Activated effector memory CD4-positive, alpha-beta T cell treated with anti-CD3 and anti-CD28 coated beads, Interleukin-2, amount 50 U/mL, for 16 hours (primary cell): ENCODE measurements at places on chromosomes 12 and 14.

- DNase-seq: peak; percentile 28
These were observed 33.6 kb upstream of the BDKRB2 start for GRCh38 chr14:96170961-96171592.

- DNase-seq: no peak
These were observed 75.8 kb upstream of the RIN3 start for GRCh38 chr14:92437729-92438285.

DNA sequence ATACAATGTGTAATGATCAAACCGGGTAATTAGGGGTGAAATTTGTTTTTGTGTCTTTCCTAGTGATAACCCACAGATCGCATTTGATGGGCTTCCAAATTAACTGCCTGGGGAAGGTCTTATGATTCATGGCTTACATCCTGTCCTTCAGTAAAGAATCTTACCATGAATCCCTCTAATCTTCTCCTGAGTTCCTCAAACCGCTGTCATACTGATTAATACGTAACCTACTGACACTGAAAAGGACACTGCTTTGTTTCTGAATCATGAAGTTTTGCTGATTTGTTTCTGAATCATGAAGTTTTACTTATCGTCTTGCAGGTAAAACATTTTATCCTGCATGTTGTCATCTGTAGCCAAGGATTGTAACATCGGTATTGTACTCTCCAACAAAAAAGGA lies 52.0 kb upstream of the CRY1 start:
- DNase-seq: no peak

- no peak for DNase-seq
These were observed 105.5 kb downstream of the GXYLT1 start for GRCh38 chr12:42039176-42039575.

DNA sequence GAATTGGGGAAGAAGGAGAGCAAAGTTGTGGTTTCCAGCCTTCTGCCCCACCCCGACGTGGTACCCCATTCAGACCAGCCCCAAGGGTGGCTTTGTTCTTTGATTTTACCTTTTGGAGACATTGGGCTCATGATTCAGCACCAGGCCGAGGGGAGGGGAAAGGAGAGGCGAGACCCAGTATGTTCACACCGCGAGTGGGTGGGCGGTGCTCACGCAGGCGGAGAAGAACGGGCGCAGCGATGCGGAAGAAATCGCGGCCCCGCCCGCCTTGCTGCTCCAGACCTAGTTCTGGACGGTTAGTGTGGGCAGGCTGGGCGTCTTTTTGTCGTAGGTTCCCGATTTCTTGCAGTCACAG lies 963 bp downstream of the ATL1 start:
- peak; percentile 84 for DNase-seq

DNA sequence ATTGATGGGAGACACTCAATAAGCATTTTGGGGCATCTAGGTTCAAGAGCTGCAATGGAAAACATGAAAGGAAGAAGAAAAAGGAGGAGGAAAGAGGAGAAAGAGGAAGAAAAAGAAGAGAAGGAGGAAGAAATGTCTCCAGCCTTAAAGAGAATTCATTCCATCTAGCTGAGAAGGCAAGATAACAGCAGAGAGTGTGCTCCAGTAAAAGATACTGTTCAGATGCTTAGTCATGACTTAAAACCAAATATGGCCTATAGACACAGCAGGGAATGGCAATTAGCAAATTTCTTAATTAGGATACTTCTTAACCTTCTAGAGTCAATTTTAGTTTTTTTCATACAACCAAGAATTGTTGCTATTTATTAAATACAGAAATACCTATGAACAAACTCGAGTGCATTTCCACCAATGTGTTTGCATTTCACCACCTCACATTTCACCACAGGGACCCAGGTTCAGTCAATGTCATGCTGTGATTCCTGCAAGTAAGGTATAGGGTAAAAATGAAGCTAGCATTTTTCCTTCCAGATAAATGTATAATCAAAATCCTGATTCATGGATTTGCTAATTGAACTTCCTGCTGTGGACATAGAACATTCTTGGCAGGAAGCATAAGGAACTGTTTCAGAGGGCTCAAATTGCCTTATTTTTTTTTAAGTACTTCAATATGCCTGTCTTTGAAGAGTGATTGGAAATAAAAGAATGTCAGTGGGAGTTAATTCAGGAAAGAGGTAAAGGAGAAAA lies 177.8 kb downstream of the RPS29 start:
- DNase-seq: no peak

DNA sequence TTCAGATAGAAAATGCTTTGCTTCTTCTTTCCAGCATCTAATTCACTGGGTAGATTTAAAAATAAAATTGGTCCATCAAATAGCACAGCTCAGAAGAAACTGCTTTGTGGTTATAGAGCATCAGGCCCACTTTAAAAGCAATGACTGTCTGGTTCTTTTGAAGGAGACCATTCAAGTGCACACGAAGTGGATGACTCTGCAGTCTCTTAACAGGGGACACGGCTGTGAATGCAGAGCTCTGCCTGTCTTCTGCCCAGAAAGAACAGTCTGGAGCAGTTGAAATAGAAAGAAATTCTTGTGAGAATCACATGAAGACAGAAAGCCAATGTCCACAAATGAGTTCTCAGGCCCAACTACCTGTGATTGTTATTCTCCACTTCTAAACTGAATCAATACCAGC lies 138.7 kb upstream of the PLEKHA5 start:
- no peak for DNase-seq

- no peak for DNase-seq
These were observed 107.3 kb downstream of the CACNA1C start for GRCh38 chr12:2160043-2160442.

- no peak for DNase-seq
These were observed 42.2 kb upstream of the FBXO33 start for GRCh38 chr14:39474416-39474911.

- no peak for DNase-seq
These were observed 154.0 kb upstream of the DIO3 start for GRCh38 chr14:101407328-101407727.

DNA sequence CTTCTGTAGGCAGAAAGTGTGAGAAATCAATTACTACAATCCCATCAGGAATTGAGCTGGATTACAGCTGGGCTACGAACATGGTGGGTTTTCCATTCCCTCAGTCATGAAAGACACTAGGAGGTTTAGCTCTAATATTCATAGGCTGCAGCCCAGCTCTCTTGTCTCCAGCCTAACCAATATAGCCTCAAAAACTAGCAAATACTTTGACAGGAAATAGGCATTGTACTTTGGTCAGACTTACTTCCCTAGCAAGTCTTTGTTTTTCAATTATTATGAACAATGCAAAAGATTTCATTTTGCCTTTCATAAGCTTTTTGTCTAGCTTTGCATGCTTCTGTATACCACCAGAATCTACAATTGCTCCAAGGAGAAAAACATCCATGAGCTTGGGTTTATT lies 296.2 kb downstream of the GPHN start:
- DNase-seq: no peak

GRCh38 chr14:24699052-24699451 lies 65.1 kb upstream of the GZMB start:
- DNase-seq: no peak

DNA sequence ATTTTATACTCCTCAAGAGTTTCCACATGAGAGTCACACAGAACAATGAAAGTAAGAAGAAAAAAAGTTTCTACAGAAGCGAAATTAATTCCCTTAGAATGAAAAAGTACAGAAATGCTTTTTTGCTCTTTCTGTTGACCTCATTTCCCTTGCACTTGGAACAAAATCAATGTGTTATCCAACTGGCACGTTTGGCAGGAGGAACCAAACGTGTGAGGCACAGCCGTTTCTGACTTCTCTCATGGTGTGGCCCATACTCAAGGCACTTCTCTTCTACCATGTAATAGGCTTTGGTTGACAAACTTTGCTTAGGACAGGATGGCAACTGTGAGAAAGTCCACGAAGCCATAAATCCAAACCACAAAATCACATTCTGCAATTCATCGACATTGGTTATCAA lies 297.0 kb downstream of the FUT8 start:
- no peak for DNase-seq

DNA sequence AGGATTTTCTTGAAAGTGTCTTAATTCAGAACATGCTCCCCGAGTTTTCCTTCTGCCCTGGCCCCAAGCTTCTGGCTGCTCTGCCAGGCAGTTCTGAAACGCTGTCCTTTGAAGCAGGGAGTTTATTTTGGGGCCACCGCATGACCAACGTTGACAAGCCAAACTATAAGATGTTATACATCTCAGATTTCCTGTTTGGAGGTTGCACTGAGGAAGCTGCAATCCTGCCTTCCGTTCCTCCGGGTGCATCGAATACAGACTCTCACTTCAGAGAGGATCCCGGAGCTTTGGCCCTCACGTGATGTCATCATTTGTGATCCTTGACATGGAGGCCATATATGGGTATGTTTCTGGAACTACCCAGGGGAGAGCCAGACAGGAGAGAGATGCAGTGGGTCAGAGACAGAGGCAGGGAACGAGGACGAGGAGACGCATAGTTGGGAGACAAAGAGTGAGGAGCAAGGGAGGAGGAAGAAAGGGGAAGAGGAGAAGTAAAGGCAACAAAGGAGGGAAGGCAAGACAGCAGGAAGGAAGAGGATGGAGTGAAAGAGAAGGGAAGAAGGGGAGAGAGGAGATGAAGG lies at the start of gene ASB2:
ASB2 (minus strand) TSS at position 94 of the 581 bp plus-strand sequence. CDS start 12,031 bp downstream, outside the sequence.
- DNase-seq: no peak

DNA sequence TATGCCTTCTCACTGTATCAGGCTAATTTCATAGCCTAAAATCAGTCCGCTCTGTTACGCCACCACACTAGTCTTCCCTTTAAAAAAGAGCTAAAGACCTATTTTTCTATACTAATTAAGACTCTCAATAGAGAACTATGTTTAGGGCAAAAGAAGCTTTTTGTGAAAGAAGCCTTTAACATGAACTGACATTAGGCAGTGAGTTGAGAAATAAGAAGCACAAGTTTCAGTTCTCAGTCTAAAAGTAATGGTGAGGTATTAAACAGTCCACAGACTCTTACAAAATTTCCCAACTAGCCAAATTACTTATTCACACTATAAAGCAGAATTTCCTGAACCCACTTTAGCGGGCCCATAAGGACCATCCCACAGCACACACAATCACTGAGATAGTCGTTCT lies 93.7 kb downstream of the SOX5 start:
- no peak for DNase-seq

DNA sequence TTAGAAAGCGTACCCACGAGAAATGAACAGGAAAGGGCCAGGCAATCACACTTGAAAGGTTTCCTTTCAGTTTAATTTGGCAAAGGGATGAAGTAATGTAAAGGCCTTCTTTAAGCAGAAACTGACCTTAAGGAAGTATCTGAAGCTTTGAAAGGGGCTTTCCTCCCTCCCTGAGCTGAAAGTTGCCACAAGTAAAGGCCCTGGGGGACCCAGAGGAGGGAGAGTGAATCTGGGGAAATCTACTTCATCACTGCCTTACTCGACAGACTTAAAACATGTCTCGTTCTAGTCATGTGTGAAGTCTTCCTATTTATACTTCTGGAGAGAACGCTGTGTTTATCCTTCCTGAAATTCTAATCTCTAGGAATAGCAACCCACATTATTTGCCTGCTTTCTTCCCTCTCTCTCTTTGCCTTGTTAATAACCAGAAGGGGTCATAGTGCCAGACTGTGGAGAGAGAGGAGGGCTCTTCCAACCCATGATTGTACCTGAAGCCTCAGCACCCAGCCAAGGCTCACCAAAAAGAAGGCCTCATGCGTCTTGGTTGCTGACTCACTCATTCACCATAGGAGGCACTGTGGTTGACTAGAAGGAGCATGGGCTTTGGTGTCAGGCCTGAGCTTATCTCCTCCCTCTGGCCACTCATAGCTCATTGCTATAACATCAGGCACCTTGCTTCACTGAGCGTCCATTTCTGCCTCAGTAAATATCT lies 10.2 kb upstream of the GPX2 start:
- DNase-seq: peak; percentile 47

DNA sequence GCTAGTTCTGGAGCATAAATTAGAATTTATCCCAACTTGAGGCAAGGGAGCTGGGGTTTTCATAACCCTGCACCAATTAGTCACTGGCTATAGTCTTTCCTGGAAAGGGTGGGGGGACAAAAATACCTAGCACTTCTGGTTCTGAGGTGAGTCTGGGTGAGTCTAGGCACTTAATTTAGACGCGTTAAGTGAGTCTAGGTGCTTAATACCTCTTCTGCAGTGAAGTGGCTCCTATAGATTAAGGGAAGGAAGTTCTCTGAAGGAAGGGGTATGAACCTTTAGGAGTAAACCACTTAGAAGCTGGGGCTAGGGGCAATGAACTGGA lies 251.7 kb downstream of the EFCAB11 start:
- no peak for DNase-seq

DNA sequence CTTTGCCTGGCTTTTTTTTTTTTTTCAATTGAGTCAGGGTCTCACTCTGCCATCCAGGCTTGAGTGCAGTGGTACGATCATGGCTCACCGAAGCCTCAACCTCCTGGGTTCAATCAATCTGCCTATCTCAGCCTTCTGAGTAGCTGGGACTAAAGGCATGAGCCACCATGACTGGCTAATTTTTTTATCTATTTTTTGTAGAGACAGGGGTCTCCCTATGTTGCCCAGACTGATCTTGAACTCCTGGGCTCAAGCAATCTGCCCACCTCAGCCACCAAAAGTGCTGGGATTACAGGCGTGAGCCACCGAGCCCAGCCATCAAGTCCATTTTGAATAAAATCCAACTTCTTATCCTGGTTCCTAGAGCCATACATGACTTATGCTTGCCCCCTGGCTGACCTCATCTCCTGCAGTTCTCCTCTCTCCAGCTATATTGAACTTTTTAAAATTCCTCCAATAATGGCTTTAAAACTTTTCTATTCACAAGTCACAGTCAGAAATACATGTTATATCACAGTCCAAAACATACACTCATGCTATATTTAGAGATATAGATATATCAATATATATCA lies 10.4 kb upstream of the RND1 start:
- no peak for DNase-seq

DNA sequence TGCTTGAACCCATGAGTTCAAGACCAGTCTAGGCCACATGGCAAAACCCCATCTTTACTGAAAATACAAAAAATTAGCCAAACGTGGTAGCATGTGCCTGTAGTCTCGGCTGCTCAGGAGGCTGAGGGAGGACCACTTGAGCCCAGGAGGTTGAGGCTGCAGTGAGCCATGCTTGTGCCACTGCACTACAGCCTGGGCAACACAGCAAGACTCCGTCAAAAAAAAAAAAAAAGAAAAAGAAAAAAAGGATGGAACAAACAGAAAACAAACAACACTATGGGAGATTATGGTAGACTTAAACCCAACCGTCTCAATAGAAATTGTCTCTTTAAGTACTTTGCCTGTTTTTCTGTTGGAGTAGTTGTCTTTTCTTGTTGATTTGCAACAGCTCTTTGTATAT lies 36.4 kb downstream of the PYM1 start:
- DNase-seq: no peak
